Muscle of back (tissue), 13 donors: ENCODE measurements at places on chromosomes 2 and 18. TPM values are rescaled to one million over a fixed set of nuclear protein-coding genes. Genes with fewer than 3 reads are reported as not detected.

The UGT1A4 gene
- polyA plus RNA-seq, result not detected

The SETBP1 gene
- 19.3 TPM for polyA plus RNA-seq

The GBX2 gene
- not detected for polyA plus RNA-seq

The SNORC gene
- polyA plus RNA-seq, result 2.3 TPM

The SLC9A2 gene
- 0.71 TPM for polyA plus RNA-seq

The NFATC1 gene
- polyA plus RNA-seq, result 12.5 TPM

The TMEM198 gene
- polyA plus RNA-seq, result 2.0 TPM

The NYAP2 gene
- 0.31 TPM for polyA plus RNA-seq
